ENCODE measurements at places on chromosomes 7 and 10.

DNA sequence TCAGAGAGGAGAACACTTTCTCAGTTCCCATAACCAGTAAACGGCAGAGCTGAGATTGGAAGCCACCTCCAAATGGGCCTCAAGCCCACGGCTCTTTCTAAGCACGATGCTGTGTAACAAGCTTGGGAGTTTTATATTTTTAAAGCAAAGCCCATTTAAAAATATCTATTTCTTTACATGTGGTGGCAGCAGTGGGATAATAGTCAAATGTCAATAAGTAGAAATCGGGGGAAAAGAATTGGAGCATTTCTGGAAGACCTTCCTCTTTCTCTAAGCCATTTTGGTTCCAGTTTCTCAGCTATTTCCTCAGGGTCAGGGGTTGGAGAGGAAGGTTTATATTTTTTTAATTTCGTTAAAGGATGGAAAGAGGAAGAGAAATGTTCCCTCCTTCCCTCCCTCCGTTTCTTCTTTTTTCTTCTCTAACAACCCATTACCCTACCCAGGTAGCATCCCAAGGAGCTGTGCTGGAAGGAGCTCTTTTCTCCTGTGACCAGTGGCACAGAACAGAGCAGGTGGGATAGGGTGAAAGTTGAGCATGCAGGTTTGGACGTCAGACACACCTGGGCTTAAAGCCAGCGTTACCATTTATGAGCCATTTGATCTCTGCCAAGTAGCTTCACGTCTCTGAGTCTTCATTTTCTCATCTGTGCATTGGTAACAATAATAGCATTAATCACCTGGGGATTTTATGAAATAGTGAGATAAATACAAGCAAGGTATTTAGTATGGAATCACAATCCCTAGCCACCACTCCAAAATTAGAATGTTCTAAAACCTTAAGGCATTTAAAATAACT, 515.7 kb downstream of the RPS24 start:
- peak; percentile 53 for DNase-seq

DNA sequence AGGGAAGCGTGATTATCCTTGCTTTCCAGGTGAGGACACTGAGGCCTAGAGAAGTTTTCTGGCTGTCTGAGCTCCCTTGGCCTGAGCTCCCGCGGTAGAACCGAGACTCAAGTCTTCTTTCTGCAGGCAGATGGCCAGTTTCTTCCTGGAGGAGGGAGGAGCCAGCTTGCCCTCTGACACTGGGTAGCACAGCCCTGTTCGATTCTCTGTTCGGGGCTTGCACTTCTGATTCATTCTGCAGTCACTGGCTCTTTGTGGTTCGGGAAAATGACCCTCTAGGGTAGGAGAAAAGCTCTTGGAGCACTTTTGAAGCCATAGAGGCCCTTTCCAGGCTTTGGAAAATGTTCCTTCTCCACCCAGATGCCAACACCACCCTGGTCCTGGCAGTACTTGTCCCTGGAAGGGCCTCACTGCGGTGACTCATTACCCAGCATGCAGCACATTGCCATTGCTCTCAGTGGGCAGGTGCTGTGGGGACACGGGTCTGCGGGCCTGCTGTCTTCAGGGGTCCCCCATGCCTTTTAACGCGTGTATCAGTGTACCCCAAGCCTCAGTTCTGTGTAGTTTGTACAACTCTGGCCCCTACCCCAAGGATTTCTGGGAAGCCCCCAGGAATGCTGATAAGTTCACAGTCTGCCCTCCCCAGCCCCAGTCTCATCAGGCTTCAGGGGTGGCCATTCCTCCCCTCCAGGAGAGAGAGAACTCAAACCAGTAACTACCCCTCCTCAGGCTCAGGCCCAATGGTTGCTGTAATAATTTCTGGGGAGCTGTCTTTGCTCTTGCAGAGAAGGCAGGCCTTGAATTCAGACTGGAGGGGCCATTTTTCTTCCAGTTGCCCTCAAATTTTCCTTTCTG, 11.9 kb downstream of the CHST3 start:
- no peak for DNase-seq

DNA sequence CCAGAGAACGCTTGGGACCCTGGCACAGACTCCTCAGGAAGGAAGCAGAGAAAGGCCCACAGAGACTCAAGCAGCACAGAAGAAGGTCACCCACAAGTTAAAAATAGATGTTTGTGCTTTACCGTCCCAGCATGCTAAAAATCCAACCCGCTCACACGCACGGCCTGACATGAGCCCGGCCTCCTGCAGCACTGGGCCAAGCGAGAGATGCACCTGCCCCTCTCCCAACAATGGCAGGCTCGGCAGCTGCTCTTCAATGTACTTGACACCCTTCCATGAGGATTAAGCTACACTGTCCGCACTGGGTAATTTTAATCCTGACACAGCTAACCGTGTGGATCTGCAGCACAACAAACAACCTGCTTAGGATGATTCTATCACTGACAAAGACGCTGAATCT, 9.3 kb downstream of the DIP2C start:
- DNase-seq: peak; percentile 86

DNA sequence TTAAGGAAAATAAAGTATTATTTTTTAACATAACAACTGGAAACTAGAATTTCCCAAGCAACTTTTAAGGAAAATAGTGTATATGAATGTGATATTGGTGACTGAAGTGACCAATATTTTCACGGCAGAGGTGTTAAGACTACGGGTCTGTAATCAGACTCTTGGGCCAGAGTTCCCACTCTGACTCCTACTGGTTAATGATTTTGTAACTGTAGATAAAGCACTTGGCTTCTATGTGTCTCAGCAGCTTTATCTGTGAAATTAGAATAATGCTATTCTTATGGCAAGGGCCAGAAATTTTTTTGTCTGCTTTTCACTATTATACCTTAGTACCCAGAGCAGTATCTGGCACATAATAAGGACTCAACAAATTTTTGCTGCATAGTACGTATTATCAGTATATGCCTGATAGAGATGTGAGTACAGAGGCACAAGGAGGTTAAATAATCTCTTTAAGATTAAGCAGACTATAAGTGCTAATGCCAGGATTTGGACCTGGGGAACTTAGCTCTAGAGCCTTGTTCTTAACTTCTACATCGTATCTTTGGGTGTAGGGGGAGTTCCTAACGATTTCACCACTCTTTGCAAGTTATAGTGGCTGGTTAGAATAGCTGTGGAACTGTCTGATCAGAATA, 186.1 kb upstream of the SLC26A5 start:
- no peak for DNase-seq

DNA sequence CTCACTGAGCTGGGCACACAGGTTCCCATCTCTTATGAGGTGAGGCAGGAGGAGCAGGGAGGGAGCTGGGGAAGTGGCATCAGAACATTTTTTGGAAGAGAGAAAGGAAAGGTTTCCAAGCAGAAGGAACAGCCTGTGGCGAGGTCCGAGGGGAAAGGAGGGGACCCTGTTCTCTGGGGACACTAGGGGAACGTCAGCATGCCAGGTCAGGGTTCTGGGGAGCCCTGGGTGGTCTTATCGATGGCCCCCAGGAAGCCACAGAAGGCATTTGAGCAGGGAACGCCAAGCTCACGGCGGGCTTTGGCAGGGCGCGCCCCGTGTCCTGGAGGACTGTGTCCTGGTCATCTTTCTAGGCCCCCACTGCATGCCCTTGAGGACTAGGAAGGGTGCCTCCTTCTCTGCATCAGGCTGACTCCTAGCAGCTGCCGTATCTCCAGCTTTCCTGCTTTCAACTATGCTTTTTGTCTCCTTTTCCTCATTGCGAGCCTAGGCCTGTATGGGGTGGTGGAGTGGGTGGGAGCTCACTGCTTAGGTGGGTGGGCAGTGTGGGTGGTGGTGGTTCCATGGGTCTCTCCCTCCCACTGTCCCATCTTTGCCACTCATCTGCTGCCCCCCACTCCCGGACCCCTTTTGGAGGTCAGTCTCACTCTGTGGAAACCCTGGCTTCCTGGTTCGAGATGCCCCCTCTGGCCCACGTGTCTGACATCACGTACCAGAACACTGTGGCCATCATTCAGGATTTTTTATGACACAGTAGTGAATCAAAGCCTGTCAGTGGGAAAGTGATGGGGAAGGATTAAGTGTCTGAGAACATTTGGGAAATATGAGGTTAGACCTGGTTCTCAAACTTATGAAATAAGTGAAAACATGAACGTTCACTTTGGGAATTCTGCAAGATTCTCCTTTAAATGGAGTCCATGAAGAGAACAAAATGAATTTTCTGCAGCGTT, 89.1 kb downstream of the CUX1 start:
- no peak for DNase-seq

DNA sequence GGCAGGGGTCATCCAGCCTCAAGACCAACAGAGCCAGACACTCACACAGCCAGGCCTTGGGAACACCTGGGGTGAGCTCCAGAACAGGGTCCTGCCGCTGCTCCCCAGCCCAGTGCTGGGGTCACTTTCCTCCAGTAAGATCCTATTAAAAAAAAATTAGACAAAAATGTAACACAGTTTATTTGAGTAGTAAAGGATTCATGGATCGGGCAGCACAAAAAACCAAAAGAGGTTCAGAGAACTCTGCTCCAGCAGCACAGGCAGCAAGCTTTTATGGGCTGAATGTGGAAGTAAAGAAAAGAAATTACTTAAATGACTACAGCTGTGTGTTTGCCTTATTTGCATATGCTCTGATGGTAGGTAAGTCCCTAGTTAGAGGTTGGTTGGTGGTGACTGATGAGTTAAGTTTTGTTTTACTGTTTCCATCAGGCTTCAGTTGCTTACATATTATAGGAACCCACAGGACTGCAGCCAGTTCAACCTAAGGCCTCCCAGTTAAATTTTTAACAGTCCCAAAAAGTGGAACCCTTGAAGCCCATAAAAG, 80.5 kb upstream of the FGFR2 start:
- DNase-seq: no peak

- no peak for DNase-seq
Observed at GRCh38 chr10:46537309-46537708, 19.1 kb downstream of the GPRIN2 start.

DNA sequence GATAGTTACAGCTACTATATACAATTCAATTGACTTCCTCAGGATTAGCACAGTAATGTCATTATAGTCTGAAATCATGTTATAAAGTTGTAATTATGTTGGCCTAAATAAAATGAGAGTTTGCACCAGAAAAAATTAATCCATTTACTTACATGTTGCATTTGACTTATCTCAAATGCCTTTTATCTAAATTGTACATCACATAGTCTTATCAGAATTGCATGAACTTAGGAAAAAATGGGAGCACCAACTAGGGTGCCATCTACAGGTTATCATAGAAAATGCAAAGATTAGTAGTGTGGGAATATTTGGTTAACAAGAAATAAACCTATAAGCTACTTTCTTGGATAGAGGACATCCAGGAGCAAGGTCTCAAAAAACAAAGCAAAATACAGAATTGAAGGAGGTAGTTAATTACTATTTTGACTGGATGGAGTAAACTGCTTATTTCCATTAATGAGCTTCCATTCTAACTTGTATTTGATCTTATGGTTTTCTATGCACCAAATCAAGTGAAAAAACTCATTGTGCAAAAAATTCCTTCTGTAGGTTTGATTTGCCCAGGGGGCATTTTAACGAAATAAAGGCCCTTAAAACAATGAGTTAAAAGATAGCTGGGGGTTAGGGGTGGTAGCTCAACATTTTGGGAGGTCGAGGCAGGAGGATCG, 60.0 kb upstream of the ORC5 start:
- peak; percentile 10 for DNase-seq

- DNase-seq: no peak
Observed at GRCh38 chr7:1666823-1667565, 3.1 kb upstream of the ELFN1 start.

Measured in NCI-H345 (cell line).